Urothelium cell line (cell line): ENCODE measurements at places on chromosomes 12 and 14.
A peak's percentile ranks its signal among the peaks of the same experiment; 100 is the strongest.

- no peak for DNase-seq
Measured at GRCh38 chr12:52895726-52896189, 9.1 kb downstream of the KRT8 start.

- no peak for DNase-seq
Measured at GRCh38 chr12:38785381-38785780, 120.0 kb downstream of the CPNE8 start.

- DNase-seq, result peak; percentile 58
Measured at GRCh38 chr12:121038861-121039668, at the start of gene OASL. OASL (minus strand) TSS chr12:121039246; CDS start chr12:121038971, 275 bp downstream.

DNA sequence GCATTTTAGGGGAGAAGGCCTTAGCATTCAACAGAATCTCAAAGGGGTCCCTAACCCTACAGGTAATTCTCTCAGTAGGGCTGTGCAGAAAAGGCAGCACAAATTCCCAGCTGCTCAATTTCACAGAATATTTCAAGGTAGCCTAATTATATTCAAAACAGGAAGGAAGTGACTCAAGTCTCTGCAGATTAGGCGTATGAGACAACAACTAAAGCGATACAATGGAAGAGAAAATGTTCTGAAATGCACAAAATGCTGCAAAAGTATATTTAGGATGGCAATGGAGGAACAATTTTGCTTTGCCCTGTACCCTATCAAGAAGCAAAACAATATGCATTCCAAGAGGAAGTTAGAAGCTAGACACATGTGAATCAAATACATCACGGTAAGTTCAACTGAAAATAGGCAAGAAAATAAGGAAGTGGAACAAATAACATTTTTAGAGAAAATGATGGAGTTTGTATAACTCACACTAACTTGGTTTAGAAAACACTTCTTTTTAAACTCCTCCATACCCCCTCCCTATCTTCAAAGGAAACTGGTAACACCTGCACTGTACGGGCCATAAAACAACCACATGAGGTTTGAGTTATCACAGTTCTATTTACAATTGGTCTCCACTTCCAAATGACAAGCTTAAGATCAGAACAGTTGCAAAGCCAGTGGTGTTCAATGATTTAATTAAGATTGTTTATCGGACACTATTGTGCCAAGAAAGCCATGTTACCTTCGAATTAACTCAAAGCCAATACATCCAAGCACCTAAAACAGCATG lies 1.6 kb downstream of the GIT2 start:
- no peak for DNase-seq

GRCh38 chr12:89935850-89936249 lies 227.2 kb upstream of the ATP2B1 start:
- no peak for DNase-seq

DNA sequence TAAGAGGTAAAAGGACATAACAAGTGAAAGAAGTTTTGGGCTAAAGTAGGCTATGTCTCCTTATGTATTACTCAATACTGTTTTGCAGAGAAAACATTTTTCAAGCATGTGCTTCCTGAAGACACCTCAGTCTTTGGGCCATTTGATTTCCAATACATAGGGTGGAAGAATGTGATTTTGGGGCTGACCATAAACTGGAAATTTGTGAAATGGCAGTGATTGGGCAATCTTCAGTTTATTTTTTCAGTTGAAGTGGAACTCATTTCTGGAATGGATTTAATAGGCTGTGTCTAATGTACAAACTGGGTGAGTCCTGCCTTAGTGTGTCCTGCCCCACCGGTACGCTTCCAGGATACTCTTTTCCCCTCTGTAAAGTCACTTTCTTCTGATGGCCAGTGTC lies 2.8 kb upstream of the ACADS start:
- no peak for DNase-seq

DNA sequence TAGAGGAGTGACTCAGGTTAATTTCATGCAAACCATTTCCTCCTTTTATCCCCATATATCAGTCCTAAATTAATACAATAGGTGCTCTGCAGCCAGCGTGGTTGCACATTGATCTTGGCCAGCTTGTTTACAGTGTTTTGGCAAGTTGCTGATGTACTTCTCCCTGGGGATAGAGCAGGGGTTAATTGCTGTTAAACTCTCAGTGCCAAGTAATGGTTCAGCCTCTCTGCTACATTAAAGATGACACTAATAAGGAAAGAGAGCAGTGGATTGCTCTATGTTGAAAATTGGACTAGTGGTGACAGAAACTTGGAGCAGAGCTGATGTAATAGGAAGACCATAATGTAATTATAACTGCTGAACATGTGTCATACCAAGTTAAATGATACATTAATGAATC lies 717.5 kb downstream of the RERGL start:
- DNase-seq, result no peak

GRCh38 chr12:27779416-27779919 lies 565 bp upstream of the KLHL42 start:
- peak; percentile 32 for DNase-seq

DNA sequence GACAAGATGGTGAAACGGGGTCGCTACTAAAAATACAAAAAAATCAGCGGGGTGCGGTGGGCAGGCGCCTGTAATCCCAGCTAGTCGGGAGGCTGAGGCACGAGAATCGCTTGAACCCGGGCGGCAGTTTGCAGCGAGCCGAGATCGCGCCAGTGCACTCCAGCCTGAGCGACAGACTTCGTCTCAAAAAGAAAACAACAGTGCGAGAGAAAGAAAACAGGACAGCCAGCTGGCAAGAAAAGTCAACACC lies 633 bp upstream of the RNU4-2 start:
- DNase-seq, result no peak

GRCh38 chr14:104151566-104152245 lies 13.3 kb downstream of the KIF26A start:
- DNase-seq, result no peak

GRCh38 chr12:70448371-70448770 lies 82.3 kb downstream of the KCNMB4 start:
- DNase-seq, result peak; percentile 9

DNA sequence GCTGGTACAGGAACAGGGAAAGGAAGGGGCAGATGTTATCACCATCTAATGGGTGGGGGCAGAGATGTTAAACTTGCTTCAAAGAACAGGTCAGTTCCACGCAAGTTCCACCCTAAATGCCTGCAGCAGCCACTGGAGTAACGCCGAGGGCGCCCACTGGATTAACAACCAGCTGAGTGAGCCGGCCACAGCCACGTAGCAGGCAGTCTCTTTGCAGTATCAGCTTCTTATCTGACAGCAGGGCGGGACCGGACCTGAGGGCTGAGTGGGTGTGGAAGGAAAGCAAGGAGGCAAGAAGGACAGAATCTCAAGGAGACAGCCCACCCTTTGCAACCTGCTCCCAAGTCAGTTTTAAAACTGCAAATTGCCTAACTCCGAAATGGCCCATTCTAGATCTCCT lies 38.4 kb upstream of the FOXN3 start:
- no peak for DNase-seq

DNA sequence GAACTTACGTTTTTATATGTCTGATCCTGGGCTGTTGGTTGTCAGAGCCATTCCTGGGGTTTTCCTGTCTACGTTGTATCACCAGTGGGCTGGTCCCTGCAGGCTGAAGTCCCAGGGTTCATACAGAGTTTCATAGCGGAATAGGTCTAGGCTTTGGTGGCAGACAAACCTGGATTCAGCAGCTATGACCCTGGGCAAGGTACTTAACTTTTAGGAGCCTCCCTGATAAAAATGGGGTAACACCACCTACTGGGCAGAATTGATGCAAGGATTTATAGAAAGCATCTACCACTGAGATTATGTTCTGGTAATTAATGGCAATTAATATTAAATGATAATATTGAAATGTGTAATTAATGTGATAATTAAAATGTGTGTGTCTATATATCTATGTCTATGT lies 141.2 kb downstream of the SYNE2 start:
- DNase-seq, result no peak

- DNase-seq, result no peak
Measured at GRCh38 chr14:21133901-21134300, 22.0 kb downstream of the OR5AU1 start.

DNA sequence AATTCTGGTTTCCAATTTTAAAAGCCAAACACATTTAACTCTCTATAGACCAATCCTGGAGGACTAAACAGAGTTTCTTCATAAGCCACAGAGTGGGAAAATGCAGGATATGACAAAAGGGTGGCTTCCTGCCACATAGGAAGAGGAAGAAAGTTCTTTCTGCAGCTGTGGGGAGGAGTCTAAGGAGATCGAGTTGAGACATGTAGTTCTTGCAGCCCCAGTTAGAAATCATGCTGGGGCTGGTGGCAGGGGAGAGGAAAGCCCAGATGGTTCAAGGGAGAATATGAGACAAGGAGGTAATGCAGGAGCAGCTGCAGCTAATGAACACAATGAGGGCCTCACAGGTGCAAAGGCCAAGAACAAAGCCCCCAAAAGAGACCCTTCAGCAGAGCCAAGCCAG lies 85.0 kb upstream of the ARID2 start:
- DNase-seq, result no peak

GRCh38 chr14:63966407-63966806 lies 113.6 kb downstream of the SYNE2 start:
- DNase-seq, result no peak

GRCh38 chr12:22231836-22232235 lies 102.7 kb downstream of the ST8SIA1 start:
- DNase-seq, result no peak

- DNase-seq, result peak; percentile 48
Measured at GRCh38 chr14:31965735-31966598, 111.1 kb upstream of the ARHGAP5 start.

- DNase-seq, result no peak
Measured at GRCh38 chr14:75913183-75913582, 68.6 kb downstream of the TGFB3 start.
